Cortex of kidney (tissue), 1 donor: ENCODE measurements at places on chromosomes 12 and 14.

DNA sequence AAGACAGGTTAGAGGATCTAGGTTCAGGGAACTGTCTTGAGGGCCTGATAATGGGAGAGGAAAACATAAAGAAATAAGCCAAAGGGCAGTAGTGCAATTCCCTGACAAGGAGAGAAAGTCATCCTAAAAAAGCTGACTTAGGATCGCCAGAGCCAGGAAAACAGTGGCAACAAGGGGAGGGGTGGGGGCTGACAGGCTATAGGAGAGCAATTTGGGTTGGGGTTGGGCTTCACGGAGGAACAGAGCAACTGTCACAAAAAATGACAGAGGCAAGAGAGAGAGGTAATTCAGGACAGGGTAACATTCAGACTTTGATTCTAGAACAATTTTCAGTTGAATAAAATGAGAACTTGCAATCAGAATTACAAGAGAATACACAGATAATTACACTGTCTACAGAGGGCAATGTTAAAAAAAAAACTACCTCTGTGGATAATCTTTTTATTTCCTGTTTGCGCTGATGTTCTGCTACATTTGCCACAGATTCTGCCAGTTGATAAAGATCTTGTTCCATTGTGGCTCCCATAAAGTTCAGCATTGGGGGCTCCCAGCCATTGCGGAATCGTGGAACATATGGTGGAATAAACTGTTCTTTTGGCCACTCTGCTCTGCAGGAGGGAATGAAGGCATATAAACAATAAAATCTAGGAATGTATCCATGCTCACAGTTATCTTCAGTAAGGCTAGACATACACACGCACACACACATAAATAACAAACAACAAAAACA, 138.6 kb downstream of the EPS8 start:
- DNase-seq = no peak

DNA sequence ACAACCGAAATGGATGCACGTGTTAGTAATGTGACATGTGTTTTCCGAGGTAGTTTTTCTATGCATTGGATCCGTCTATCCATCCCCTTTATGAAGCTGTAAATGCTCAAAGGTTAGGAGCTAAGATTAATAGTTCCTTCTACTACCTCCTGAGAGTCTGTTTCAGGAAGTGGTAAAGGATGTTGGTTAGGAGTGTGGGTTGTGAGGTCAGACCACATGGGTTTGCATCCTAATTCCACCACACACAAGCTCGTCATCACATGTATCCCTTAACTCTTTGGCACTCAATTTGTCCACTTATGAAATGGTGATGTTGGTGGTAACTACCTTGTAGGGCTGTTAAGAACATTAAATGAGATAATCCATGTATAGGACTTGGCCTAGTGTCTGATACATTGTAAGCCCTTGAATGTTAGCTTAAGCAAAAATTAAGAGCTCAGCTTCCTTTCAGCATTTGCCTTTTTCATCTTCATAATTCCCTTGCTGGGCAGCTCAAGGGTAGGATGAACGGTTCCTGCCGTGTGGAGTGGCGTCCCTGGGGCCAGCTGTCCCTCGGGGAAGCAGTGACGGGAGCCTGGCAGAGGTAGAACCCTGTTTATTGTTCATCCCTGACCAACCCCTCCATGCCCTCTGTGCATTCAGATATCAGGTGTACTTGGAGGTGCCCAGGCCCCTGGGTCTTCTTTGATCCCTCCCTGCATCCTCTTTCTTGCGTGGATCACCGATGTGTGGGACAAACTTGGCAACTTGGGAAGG, 52.3 kb downstream of the TSPAN9 start:
- no peak for DNase-seq

- no peak for DNase-seq
Observed at GRCh38 chr14:30928462-30928861, 54.1 kb downstream of the COCH start.

- no peak for DNase-seq
Observed at GRCh38 chr12:104459368-104459909, 2.7 kb downstream of the CHST11 start.

DNA sequence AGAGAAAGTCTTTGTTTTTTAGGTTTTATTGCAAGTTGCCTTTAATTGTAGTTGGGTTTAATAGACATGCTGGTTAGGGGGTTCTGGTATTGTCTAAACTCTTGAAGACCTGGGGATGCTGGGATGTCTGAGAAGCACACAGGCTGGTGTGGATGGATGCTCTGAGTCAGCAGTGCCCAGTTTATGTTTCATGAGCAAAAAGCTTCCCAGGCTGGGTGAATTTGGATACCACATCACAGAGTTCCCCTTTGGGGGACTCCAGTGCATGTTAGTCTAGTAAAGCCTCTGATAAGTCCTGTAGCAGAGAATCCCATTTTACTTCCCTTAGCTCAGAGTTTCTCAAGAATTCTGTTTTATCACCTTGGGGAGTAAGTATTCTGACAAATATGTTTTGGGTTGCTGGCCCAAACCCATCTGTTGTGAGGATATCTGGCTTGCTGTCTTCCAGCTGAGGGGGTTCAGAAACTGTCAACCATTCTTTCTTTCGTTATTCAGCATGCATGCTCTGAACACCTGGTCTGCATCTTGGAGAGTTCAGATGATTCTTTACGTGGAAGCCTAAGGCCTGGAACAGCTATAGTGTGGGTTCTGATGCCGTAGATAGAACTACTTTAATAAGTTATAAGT, 509.1 kb downstream of the VRK1 start:
- DNase-seq = no peak

- DNase-seq = no peak
Observed at GRCh38 chr12:41112903-41113302, 75.2 kb upstream of the PDZRN4 start.

DNA sequence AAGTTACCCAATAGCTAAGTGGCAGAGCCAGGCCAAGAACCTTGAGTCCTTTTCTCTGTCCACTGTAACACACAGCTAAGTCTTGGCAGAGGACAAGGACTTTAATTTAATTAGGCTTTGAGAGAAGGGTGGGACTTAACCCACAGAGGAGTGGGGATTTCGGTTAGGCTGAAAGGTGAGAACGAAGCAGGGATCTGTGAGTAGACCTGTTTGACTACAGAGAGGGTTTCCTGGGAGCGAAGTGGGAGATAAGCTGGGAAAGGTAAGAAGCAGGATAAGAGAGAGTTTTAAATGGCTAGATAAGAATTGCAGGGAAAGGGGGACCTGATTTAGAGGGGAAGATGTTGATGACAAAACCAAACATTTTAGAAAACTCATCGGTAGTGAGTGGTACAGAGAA, 2.0 kb upstream of the PPFIBP1 start:
- no peak for DNase-seq

DNA sequence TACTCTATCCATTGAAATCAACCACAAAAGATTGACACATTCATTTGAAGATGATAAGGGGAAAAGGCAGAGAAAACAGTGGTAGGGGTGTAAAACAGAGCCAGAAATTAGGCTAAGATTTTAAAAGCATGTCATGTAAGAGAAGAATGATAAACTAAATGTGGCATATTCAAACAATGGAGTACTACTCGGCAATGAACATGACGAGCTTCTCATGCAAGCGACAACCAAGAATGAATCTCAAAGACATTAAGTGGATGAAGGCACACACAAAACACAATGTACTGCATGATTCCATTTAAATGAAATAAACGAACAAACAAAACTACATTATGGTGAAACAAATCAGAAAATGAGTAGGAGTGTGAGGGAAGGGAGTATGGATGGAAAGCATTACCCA, 134.8 kb downstream of the ITPR2 start:
- no peak for DNase-seq

DNA sequence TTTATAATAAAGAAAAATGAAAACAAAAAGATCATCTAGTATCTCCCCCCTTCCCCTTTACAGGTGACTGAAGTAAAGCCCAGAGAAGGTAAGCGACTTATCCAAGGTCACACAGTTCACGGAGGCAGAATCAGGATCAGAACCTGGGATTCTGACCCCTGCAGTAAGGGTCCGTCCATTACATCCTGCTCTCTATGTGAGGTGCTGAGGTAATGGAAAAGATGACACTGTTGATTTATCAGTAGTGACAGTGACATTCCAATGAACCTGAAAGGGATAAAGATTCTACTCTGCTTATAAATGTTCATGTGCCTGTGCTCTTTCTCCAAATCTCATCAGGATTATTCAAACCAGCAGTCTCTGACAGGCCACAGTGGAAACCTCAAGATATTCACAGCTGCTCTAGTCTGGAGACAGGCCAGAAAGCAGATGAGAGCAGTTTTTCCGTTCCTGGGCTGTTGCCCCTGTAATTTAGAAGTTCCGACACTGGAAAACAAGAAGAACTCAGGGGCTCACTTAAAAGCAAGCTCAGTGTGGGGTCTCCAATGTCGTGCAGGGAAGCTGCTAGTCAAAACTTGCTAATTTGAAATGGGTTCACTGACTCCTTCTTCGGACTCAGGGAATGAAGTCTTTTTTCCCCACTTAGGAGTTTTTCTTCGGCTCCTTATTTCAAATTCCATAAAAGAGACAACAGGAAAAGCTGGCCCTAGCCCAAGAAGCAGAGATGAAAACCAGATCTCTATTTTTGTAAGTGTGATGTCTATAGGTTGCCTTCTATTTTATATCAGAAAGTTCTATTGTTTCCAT, 131.8 kb upstream of the EEA1 start:
- DNase-seq = no peak
